ENCODE measurements at places on chromosomes 4 and X.

DNA sequence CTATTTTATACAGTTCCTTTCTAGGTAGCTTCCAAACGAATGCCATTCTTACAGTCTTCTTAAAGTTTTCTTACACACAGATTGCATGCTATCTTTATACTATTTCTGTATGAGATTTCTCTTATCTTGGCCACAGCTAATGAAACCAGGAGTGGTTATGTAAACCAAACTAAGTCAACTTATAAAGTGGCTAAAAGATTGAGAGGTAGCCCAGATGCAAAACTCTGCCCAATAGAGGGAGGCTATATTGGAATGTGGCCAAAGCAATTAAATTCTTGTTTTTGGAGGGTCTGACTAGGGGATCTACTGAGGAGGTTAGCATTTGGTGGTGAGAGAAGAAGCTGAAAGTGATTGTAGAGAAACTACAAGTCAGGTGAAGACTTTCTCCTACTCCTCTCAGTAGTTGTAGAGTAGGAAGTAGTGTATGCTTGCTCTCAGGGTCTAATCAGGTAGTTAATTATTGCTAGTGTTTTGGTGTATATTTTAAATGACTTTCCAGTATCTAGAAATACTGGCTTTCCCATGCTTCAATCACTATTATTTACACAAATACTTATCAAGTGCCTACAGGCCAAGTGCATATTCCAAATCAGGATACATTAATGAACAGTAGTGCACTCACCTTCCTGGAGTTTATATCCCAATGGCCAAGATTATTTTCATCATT lies 104.2 kb upstream of the HPGD start:
- DNase-seq, result no peak

- no peak for DNase-seq
These were observed 370.2 kb downstream of the GRIA2 start for GRCh38 chr4:157590679-157591078.

- DNase-seq, result no peak
These were observed 4.5 kb downstream of the ANXA5 start for GRCh38 chr4:121692261-121692660.

- DNase-seq, result peak; percentile 59
These were observed at the start of gene PNPLA4 for GRCh38 chrX:7927259-7928167. PNPLA4 (minus strand) TSS chrX:7927413; CDS start chrX:7926119, 1,294 bp downstream.

GRCh38 chrX:38287674-38288073 lies 39.6 kb downstream of the RPGR start:
- no peak for DNase-seq

GRCh38 chrX:51922561-51922960 lies 29.1 kb downstream of the MAGED1 start:
- no peak for DNase-seq

DNA sequence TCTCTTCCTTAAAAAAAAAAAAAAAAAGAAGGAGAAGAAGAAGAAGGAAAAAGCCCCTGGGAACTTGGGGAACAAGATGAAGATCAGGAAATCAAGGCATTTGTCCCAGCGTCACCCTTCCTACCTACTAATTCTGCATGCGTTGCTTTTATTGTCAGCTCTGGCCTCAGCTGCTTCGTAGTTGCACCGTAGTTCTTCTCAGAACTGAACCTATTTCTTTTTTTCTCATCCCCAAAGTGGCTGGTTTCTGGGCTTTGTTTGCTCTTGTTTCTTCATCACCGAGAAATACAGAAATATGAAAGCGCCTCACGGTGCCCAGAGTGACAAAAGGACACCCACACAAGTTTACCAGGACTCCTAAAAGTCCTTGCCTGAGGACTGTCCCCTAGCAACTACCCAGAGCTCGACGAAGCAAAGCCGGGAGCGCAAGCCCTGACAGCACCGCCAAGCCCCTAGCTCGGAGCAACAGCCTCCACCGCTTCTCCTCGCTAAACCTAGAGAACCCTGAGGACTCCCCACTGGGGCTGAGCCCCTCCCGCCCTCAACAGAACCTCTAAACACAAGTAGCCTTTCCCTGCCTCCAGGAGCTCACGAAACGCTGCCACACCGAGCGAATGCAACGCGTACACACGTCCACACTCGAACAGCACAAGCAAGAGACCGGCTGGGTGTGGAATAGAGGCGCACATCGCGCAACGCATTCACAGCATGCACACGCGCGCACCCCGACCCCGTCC lies 710 bp downstream of the PRKG2 start:
- DNase-seq, result peak; percentile 6

DNA sequence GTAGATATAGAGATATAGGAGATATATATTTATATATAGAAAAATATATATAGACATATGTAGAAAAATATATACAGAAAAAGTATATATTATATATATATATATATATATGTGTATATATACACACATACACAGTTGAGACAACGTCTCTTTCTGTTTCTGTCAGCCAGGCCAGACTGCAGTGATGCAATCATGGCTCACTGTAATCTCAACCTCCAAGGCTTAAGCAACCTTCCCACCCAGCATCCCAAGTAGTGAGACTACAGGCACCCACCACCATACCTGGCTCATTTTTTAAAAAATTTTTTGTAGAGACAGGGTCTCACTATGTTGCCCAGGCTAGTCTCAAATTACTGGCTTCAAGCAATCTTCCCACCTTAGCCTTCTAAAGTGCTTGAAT lies 426.3 kb downstream of the GPM6A start:
- DNase-seq, result no peak

- no peak for DNase-seq
These were observed 188.4 kb upstream of the MAOA start for GRCh38 chrX:43467608-43468234.

DNA sequence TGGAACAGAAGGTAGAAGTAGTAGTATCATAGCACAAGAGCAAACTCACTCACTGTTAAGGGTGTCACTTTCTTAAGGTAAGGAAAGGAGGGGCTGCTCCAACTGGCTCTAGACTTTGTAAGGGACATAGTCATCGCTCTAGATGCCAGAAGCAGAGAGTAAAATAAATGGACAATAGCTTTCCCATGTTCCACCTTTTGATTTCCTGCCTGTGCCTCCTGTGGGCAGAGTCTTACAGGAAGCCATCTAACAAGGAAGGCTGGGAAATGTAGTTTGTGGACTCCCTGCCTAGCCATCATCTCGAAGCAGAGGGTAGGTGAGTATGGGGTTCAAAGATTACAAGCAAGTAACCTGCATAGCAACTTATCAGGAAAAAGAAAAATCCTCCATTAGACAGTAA lies 1.7 kb upstream of the METTL14 start:
- no peak for DNase-seq

DNA sequence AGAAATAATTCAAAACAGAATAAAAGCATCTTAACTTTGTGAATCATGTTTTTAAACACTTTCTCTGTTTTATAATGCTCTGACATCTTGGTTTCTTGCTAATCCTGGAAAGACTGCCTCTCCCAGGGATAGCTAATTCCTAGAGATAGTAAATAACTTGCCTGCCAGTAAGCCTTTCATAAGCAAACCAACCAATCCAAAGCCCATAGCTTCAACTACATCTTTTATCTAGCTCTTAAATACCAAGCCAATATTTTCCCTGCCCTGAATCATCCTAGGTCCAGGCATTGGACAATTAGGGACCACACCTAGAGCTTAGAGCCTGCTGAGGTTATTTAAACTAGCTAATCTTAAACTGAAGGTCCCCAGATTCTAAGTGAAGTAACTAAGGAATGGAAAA lies 223.7 kb upstream of the DIPK2B start:
- DNase-seq, result no peak

DNA sequence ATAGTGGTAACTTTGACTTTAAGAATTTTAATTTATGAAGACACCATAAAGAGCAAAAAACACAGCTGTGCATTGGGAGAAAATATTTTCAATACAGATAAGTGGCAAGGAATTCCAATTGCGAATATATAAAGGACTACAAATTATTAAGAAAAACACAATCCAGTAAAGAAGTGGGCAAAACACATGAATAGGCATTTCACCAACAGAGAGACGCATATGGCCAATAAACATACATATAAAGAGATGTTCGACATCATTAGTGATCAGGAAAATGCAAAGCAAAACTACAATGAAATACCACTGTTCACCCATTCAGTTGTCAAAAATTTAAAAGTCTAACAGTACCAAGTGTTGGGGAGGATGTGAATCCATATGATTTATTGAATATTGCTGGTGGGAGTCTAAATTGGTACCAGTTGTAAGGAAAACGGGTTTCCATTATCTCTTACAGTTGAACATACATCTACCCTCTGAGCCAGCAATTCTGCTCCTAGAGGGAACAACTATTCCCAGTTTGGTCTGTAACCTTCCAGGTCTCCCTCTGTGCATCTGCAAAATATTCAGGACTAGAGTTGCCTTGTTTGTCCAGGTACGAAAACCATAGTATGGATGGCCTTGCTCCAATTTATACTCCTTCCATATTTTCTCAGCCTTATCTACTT lies 1.7 kb upstream of the MPP1 start:
- DNase-seq, result no peak

- DNase-seq, result peak; percentile 6
These were observed 2.1 kb upstream of the ZMYM3 start for GRCh38 chrX:71256051-71256450.

- DNase-seq, result no peak
These were observed 1.2 kb downstream of the NLGN4X start for GRCh38 chrX:6227453-6227835.

DNA sequence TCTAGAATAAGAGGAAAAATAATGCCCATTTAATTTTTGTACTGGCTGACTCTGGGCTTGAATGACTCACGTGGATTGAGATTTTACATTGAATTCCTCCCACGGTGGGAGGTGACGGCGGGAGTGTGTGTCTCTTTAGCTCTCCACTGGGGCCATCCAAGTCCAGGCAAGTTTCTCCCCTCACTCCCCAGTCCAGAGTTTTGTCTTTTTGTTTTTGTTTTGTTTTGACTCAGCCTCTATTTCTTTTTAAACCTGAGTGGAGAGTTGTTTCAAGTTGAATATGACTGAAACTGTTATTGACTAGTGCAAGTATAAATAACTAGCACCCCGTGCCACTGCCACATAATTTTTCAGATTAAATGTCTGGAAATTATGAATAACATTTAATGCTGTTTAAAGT lies 13.6 kb downstream of the CHST7 start:
- DNase-seq, result peak; percentile 52

DNA sequence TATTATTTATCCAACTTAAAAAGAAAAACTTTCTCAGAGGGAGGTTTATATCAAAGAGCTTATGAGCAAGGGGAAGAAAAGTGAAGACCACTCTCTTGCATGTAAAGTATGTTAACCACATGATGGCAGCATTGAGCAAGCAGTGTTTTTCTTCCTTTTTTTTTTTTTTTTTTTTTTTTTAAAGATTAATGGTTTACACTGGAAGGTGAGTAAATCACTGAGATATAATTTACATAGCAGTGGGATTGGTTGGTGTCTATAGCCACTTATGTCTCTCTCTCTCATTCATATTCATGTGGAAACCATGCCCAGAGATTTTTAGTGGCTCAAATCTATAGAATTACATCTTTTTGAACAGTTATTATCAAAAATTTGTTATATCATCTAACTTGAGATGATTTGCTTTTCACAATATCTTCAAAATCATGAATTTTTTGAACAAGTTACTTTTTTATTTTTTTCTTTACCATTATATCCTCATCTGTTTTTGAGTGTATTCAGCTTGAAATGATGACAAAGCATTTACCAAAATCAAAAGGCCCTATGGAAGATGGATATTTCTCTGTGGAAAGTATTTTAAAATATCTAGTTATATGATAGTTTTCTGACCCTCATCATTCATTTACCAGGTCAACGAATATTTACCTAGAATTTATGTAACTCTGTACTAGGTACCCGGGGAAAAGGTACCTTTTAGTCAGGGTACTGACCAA lies 31.6 kb downstream of the MTHFD2L start:
- DNase-seq, result peak; percentile 38

- DNase-seq, result no peak
These were observed 842.2 kb downstream of the STIM2 start for GRCh38 chr4:27702730-27703431.

DNA sequence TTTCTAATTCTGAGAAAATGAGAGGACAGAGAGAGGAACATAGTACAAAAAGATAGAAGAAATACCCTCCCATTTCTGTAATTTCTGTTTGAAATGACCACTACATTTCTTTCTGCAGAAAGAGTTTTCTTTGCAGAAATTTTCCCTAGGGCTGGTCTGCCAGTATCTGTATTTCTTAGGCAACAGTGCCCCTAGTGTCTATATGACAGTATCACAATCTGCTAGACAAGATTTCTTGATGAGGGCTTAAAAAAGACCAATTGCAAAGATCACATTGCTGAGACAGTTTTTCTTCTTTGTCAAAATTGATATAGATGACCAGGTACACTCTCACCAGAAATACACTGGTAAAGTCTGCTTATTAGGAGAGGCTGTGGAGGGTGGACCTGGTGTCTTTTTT lies 81.0 kb upstream of the ZDHHC15 start:
- no peak for DNase-seq

DNA sequence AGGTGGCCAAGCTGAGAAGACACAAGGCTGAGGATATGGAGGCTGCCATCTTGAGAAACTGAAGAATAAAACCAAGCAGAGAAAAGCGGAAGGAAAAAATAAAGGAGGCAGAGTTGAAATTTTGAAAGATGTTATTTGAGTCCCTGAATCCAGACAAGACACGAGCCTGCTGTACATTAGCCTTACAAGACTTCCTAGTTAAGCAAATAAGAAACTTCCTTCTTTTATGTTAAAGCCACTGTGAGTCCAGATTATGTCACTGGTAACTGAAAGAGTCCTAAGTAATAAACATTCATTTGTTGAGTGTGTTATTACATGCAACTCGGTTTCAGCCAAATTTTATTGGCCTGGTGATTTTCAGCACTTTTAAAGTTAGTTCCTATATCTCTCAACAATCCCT lies 30.4 kb downstream of the DRD5 start:
- no peak for DNase-seq

DNA sequence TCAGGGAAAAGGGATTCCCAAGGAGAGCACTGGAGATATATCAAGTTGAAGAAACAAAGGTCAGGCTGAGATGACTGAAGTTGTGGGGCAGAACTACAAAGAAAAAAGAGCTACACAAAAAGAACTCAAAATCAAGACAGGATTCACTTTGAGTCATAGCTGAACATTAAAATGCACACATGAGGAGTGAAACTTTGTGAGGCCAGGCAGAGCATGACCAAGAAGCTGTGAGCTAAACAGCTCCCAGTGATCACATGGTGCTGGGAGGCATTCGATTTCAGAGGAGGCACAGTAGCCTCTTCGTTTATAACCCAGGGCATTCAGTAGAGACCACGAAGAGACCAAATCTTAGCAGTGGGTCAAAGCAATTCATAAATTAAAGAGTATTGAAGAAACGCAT lies 145.3 kb downstream of the ATRX start:
- no peak for DNase-seq

DNA sequence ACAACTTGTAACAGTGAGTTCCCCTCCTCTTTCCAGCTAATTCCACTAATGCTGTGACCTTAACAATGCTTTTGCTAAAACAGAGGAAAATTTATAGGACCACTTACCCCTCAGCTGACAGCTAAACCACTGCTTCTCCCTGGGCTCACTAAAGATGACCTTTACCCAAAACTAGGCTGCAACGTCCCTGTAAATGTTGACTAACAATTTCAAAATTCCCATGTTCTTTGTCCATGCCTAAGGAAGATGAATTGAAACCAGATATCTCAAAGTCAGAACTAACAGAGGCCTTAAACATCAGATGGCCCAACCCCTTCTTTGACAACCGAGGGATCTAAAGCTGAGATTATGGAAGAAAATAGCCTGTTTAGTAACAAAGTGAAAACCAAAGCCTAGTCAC lies 32.5 kb downstream of the AFAP1 start:
- DNase-seq, result no peak
